ENCODE measurements at places on chromosomes 7 and 10. TPM values are rescaled to one million over a fixed set of nuclear protein-coding genes. Genes with fewer than 3 reads are reported as not detected.

Gene FAM180A
- total RNA-seq = not detected

Gene CALML3
- total RNA-seq = not detected

Gene EIF4EBP2
- total RNA-seq = 53.8 TPM

Gene PDE6C
- not detected for total RNA-seq

Gene GBX1
- total RNA-seq = not detected

Gene DDX56
- 59.0 TPM for total RNA-seq

Gene EGR2
- 4.8 TPM for total RNA-seq

Gene GNB2
- 263 TPM for total RNA-seq

GRCh38 chr7:86953219-86953618, 106.2 kb downstream of the ELAPOR2 start:
- DNase-seq = no peak

DNA sequence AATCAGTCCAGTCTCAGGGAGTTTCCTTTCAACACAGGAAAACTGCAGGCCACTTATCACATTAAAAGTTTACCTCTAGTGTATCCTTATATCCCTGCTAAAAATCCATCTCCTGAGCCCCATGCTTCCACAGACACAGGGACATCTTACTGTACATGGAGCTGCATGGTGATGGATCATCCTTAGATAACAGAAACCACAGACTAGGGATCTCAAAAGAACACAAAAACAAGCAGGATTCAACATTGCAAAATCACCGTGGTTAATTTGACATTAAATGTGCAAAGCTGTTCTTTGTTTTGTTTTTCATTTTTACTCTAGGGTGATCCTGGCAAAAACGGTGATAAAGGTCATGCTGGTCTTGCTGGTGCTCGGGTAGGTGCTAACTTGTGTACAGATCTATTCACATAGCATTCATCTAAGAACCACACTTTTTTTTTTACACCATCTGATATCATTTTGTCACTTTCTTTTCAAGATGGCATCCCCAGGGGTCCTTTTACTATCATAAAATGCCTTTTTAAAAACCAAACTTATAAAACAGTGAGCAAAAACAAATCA, 18.1 kb downstream of the COL1A2 start:
- DNase-seq = no peak

- DNase-seq = peak; percentile 74
Measured at GRCh38 chr10:79242620-79243152, 104.6 kb upstream of the PPIF start.

DNA sequence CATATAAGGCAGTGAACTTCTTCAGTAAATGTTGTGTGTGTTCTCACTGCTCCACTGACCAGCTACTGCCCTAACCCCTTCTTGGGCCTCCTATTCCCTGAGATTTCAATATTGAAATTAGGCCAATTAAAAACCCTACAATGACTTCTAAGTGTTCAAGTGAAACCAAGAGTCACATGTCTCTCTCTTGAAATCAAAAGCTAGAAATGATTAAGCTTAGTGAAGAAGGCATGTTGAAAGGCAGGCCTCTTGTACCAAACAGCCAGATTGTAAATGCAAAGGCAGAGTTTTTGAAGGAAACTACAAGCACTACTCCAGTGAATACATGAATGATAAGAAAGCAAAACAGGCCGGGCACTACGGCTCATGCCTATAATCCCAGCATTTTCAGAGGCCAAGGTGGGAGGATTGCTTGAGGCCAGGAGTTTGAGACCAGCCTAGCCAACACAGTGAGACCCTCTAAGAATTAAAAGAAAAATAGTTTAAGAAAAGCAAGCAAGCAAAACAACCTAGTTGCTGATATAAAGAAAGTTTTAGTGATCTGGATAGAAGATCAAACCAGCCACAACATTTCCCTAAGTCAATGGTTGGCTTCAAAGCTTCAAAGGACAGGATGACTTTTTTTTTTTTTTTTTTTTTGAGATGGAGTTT, 22.3 kb downstream of the BRAF start:
- no peak for DNase-seq

DNA sequence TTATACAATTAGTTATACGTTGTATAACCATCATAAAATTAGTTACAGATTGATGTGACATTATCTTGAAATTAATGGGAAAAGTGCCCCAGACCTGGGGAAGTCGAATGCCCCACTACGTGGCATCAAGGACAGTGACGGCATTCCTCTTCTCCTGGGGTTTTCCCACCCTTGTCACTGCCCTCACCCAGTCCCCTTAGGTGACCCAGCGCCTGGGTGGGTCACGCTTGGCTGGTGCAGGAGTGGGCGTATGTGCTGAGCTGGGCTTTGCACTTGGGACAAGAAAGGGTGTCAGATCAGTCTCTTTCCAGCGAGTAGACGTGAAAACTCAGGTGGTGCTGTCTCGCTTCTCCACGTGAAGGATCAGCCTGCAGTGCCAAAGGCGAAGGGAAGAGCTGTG, 7.6 kb downstream of the FOXK1 start:
- DNase-seq = no peak

GRCh38 chr7:33446551-33446950, 317.2 kb downstream of the BBS9 start:
- DNase-seq = no peak

GRCh38 chr10:49600781-49601400, 9.2 kb upstream of the SLC18A3 start:
- peak; percentile 5 for DNase-seq

- DNase-seq = no peak
Measured at GRCh38 chr7:133183969-133184368, 68.9 kb upstream of the EXOC4 start.

GRCh38 chr10:9535744-9536143, 1481.3 kb downstream of the GATA3 start:
- no peak for DNase-seq

GRCh38 chr7:265192-265997, 24.6 kb upstream of the FOXL3 start:
- DNase-seq = no peak

GRCh38 chr10:58488921-58489320, 23.8 kb upstream of the BICC1 start:
- no peak for DNase-seq

DNA sequence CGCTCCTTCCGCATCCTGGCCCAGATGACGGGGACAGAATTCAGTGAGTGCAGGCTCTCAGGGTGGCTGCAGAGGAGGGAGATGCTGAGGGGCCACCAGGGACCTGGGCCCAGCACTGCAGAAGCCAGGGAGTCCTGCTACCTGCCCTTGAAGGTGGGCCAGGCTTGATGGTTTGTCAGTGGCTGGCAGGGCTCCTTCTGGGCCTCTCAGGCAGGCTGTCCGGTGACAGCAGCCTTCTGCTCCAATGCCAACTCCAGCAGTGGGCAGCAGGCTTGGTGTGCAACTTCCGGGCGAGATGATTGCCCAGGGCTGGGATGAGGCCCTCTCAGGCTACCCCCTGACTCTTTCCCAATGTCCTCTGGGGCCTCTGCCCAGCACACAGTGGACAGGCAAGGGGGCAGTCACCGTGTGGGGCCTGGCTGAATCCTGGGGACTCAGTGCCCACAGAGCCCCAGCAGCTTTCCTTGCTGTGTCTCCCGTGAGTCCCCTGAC, 23.8 kb downstream of the LDB3 start:
- no peak for DNase-seq

DNA sequence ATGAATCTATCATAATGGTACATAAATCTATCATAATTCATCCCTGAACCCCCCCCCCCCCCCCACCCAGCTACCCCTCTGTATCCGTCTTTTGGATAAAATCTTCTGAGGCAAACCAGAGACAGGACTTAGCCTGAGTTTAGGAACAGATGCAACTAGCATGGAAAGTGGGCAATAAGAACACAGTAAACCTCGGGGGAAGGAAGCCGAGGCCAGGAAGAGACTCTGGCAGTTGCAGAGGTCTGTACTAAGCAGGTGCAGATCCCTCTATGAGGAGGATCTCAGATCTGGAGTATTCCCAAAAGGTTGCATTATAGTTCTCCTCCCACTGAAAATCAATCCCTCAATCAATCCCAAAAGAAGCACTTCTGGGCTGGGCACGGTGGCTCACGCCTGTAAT, 87.2 kb downstream of the EBF3 start:
- no peak for DNase-seq

DNA sequence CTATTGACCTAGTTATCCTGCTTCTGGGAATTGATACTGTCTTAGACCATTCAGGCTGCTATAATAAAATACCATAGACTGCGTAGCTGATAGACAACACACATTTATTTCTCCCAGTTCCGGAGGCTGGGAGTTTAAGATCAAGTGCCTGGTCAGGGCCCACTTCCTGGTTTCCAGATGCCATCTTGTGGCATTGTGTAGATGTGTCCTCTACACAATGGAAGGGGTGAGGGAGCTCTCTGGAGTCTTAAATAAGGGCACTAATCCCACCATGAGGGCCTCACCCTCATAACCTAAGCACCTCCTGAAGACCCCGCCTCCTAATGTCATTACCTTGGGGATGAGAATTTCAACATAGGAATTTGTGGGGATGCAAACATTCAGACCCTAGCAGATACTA, 62.4 kb downstream of the SLC35B4 start:
- DNase-seq = no peak

- no peak for DNase-seq
Measured at GRCh38 chr10:69801434-69802315, at the start of gene COL13A1. Gene COL13A1 (plus strand): TSS chr10:69801906. CDS start chr10:69802424, 518 bp downstream.

GRCh38 chr10:5356302-5356763, 8.4 kb upstream of the UCN3 start:
- DNase-seq = no peak

DNA sequence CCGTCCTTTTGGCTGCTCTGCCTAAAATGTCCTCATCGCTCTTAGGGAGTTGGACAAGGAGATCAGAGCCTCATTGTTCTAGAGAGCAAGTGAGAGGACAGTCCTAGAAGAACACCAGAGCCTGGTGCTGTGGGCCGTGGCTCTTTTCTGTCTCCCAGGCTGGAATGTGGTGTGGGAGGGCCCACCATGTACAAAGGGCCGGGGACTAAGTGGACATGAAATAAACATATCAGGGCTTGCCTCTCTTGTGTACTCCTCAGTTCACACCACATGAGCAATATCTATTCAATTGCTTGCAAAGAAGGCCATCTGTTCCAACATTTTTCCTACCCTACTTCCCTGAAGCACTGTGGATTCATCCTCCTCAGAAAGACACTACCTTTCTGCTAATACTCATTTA, 510.4 kb downstream of the SUGCT start:
- DNase-seq = no peak

- DNase-seq = peak; percentile 14
Measured at GRCh38 chr10:1155791-1156615, 99.8 kb downstream of the WDR37 start.

GRCh38 chr7:115724400-115725056, 306.0 kb downstream of the TFEC start:
- no peak for DNase-seq

DNA sequence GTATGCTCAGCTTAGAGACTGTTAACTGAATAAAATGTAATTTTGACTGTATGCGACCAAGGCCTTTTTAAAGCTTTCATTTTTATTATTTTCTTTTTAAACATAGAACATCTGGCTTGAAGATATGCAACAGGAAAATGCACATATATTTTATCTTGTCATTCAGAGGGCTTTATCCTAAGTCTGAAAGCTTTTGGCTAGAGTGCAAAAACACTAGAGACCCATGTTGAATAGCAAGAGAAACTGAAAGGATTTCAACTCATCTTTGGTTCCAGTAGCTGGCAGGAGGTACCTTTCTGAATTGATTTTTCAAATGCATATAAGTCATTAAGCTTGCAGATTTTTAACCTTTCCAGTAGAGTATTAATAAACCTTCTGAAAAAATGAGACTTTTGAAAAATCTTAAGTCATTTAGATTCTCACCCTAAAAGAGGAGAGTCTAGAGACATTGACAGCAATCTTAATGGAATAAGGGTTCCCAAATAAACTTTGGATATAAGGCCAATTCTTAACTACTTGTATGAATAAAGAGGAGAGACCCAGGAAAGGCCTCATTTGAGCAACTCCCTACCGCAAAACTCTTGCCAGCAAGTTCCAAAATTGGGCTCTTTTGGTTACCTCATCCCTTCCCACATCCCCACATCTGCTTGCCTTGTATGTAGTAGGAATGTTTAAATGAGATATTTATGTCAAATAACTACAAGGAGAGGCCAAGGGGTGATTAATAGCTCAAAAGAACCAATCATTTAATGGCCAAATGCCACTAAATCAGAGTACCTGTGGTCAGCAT, 454.4 kb downstream of the HTR7 start:
- no peak for DNase-seq

GRCh38 chr7:132044247-132044646, 487.8 kb upstream of the PODXL start:
- DNase-seq = no peak

DNA sequence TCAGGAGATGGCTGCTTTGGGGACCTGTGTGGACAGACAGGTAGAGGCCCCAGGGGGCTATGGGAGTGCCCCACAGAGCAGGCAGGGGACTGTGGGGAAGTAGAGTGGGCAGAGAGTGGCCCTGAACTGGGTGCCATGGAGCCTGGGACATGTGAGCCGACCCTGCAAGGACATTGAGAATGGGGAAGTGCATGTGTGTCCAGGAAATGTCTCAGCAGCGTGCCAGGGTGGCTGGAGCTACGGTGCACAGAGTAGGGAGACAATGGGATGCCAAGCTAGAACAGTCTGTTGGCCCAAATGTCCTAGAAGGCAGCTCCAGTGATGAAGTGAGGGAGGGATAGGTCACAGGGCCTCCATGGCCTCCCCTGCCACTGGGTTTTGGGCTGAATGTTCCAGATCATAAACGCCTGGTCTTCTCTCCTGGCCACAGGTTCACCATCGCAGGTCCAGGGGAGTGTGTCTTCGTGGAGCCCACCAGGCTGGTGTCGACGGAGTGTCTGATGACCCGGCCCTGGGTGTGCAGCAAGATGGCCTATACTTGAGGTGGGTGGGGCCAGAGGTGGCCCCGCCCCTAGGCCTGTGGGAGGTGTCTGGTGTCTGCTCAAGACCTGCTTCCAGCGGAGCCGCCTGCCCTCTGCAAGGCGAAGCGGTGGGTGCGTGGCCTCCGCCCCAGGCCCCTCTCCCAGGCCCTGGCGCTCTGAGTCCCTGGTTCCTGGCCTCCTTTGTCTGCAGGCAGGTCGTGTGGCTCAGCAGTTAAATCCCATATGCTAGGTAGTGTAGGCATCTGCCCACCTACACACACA, 20.5 kb downstream of the CLEC2L start:
- DNase-seq = no peak

- no peak for DNase-seq
Measured at GRCh38 chr10:96697438-96697837, 22.9 kb downstream of the PIK3AP1 start.

GRCh38 chr7:299628-300027, 9.7 kb downstream of the FOXL3 start:
- no peak for DNase-seq

GRCh38 chr10:59027975-59028655, 148.3 kb upstream of the PHYHIPL start:
- DNase-seq = no peak
